ENCODE measurements at places on chromosomes 6 and 20. TPM values are rescaled to one million over a fixed set of nuclear protein-coding genes. Genes with fewer than 3 reads are reported as not detected.
A peak's percentile ranks its signal among the peaks of the same experiment; 100 is the strongest.

DNA sequence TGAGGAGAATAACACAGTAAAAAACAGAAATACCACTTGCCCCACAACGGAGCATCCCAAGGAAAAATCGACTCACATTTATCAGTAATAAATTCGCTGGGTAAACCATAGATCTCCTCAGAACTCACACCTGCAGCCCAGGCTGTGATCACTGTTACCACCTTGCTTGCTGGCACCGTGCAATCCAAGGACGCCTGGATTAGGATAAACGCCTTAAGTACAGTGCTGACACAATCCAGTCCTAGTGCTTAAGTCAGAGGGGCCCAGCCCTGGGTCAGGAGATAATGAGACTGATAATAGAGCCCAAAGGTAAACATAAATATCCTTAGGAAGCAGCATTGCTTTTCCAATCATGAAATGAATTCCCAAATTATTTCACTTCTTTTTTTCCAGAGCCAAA is 62.5 kb downstream of the EPB41L2 start:
- DNase-seq: no peak

DNA sequence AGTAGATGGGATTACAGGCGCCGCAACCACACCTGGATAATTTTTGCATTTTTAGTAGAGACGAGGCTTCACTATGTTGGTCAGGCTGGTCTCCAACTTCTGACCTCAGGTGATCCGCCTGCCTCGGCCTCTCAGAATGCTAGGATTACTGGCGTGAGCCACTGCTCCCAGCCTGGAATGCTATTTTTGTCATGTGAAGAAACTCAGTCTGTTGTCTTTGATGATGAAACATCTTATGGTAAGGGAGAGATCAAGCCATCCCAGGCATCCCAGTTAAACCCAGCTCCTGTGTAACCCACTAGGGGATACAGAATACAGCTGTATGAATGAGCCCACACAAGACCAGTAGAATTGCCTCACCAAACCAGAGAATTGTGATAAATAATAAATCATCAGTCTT is 83.6 kb upstream of the RBM24 start:
- DNase-seq: no peak

DNA sequence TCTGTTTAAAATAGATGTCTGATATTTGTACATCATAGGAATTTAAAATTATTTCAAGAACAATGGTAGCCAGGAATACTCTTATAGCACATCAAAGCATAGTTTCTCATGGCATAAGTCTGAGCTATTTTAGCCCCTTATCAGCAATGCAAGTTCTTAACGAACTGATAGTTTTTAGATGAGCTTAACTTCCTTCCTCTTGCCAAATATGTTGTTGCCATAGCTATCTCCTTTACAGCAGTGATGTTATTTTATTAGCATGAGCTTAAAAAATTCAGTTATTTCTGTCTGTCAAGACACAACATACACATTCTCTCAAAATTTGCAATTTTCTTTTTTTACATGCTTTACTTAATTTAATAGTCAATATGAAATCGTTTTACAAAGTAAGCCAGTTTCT is 867.2 kb downstream of the PHF3 start:
- no peak for DNase-seq

DNA sequence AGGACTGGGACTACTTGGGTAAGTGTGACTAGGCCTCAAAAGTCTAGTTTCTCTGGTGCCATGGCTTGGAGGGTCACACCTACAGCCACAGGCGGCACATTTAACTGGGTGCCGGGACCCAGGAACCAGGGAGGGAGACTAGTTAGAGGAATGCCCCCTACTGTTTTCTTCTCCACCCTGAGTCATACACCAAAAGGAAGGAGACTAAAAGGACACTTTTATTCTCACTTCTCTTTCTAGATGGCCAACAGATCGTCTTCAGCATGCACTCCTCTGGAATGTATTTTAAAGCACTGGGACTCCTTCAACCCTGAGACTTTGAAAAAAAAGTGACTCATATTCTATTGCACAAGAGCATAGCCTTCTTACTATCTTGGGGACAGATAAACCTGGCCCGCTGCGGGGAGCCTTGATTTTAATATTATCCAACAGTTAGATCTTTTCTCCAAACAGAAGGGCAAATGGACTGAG is 33.4 kb downstream of the PLN start:
- DNase-seq: no peak

- DNase-seq: no peak
Observed at GRCh38 chr6:29502181-29502580, 14.4 kb upstream of the MAS1L start.

- no peak for DNase-seq
Observed at GRCh38 chr6:131924881-131925474, 26.2 kb downstream of the CCN2 start.

GRCh38 chr6:164108869-164109769 is 694.6 kb downstream of the QKI start:
- no peak for DNase-seq

DNA sequence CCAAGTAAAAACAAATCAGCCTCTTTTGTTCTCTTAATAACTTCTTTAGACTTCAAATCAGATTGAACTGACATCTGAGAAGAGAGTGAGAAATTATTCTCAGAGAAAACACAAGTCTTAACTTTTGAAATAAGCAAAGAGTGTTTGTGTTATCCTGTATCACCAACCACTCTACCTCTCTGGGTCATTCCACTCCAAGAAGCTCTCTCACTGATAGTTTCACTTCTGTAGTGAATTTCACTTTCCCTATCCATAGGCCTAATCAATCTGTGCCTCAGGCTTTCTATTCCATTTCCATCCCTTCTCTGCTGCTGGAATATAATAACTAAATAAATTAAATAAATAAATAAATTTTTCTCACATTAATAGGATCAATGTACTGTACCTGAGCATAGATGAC is 235.0 kb downstream of the HTR1B start:
- DNase-seq: no peak

GRCh38 chr20:52747845-52748284 is 224.3 kb upstream of the TSHZ2 start:
- no peak for DNase-seq

GRCh38 chr6:107493158-107494057 is 3.5 kb downstream of the SOBP start:
- peak; percentile 37 for DNase-seq

GRCh38 chr20:14232650-14233049 is 104.8 kb downstream of the FLRT3 start:
- no peak for DNase-seq

GRCh38 chr20:21053002-21053762 is 53.0 kb downstream of the LINC00237 start:
- DNase-seq: no peak

GRCh38 chr6:105726902-105727655 is 324.2 kb upstream of the PREP start:
- no peak for DNase-seq

DNA sequence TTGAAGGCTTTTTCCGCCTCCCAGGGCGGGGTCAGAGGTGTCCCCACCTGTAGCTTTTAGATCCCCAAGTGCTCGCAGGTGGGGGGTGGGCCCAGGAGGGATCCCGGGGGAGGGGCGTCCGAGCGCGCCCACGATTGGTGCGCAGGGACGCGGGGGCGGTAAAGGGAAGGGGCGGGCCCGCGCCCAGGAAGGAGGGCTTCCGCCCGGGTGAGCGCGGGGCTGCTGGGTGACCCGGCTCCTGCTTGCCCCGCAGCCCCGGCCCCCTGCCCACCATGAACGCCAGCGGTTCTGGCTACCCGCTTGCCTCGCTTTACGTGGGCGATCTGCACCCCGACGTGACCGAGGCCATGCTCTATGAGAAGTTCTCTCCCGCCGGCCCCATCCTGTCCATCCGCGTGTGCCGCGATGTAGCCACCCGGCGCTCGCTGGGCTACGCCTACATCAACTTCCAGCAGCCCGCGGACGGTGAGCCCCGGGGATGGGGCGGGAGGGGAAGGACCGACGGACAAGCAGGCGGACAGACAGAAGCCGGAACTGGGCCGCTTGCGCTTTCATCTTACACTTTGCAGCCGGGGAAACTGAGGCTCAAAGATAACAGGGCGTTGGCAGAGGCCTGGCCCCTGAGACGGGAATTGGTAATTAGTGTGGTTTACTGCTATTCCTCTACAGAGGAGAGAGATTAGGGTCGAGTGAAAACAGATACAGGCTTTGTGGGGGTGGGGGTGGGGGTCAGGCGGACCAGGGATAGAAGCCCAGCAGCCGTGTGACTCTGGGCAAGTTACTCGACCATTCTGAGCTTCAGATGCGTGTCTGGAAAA is at the start of gene PABPC1L:
Gene PABPC1L, plus strand, starts transcription at position 189 of the 818 bp plus-strand sequence. Its CDS starts 84 bp downstream, at position 273.
- no peak for DNase-seq

DNA sequence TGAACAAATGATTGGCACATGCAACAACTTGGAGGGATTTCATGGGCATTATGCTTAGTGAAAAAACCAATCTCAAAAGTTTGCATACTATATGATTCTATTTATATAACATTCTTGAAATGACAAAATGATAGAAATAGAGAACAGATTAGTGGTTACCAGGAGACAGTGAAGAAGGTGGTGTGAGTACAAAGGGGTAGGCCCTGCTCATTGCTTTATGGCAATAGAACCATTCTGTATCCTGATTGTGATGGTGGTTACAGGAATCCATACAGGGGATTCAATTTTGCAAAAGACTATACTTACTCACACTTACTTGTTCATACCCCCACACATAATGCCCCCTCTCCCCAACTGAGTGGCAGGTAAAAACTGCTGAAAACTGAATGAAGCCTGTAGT is 30.2 kb upstream of the LAMA4 start:
- no peak for DNase-seq

DNA sequence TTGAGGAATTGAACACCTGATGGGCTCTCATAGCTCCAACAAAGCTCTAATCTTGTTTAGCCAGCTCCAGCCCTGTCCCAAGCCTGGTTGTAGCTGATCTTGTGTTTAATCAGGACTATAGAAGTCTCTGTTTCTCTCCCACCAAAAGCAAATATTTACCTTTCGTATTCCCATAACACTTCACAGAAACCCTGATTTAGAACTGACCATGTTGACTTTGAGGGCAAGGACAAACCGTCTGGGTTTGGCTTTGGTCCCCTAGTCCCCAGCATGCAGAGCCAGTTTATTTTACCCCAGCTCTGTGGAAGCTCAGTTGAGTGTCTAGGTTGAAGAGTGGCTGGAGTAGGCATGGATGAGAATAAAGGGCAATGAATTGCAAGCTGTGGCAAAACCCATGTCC is 18.0 kb upstream of the SIM1 start:
- DNase-seq: no peak

DNA sequence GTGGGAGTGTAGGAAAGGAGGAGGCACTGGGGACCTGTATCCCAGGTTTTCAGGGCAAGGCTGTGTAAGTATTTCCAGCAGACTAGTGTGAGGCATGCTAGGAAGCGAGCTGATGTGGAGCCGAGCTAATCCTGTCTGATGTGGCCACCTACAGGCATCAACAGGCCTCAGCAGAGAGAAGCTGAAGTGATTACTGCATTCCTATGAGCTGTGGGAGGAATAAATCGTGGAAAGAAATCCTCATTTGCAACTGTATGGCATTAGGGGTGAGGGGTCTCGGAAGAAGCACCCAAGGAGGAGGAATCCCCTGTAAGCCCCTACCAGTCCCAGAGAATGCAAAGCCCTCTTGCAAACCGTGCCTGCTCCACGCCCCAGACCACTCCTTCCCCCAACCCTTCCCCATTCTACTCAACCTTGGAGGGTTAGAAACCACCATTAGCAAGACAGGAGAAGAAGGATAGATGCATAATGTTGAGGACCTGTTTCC is 41.6 kb downstream of the C6orf15 start:
- no peak for DNase-seq

GRCh38 chr6:22590423-22590822 is 21.1 kb downstream of the HDGFL1 start:
- no peak for DNase-seq

DNA sequence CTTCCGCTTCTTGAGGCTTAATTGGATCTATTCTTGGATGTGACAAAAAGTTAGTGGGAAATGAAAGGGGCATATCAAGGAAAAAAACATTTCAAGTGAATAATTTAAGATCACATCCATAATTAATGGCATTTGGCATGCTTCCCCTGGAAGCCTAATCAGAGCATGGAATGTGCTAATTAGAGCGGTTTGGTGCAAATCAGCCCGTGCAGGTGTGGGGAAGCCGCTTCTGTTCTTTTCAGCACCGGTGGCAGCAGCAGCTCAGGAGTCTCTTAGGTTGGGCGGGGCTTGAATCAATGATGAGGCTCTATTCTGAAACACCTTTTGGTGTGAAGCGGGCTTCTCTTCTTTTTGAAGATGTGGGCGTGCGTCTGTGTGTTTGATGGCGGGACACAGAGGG is 301.2 kb downstream of the LRFN2 start:
- no peak for DNase-seq

DNA sequence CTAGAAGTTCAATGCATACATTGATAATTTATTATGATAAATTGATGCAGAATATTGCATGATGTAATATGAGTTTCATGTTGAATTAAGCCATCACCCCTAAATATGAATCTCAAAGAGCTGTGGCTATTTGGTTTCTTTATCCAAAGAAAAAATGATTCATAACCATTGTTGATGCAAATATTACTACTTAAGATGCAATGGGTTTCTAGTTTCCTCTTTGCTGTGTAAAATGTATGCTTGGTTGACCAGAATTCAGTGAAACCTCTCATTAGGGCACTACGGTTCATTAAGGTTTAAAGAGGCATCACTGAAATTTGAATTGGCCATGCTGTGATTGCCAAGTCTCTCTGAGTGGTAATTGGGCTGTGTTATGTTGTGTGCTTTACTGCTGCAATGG is 492.5 kb upstream of the FLRT3 start:
- DNase-seq: no peak

DNA sequence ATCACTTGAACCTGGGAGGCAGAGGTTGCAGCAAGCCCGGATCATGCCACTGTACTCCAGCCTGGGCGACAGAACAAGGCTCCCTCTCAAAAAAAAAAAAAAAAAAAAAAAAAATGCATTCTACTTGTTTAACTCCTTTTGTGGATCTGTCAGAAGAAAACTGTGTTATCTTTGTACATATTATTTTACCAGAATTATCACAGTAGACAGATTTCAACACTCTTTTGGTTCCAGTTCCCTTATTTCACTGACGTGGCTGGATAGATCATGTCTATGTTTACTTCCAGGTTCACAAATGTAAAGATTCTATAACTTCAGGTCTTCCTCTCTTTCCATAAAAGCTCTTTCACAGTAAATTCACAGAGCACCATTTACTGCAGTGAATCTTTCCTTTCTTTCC is 18.4 kb downstream of the NUDT3 start:
- no peak for DNase-seq

Gene ETV7
- 0.10 TPM for polyA plus RNA-seq

Gene CFAP61
- polyA plus RNA-seq: 3.5 TPM

Gene ADGB
- 0.46 TPM for polyA plus RNA-seq

Gene TSHZ2
- polyA plus RNA-seq: 14.2 TPM

Gene C6orf58
- polyA plus RNA-seq: 1.2 TPM

Gene SLC22A1
- polyA plus RNA-seq: 0.96 TPM

Gene SNAP25
- polyA plus RNA-seq: 6.8 TPM

Gene ASIP
- 0.74 TPM for polyA plus RNA-seq

Gene AIF1
- 73.2 TPM for polyA plus RNA-seq

Gene HCK
- 2.5 TPM for polyA plus RNA-seq

Gene C6orf163
- 3.2 TPM for polyA plus RNA-seq

Gene WFDC12
- not detected for polyA plus RNA-seq

Gene LKAAEAR1
- not detected for polyA plus RNA-seq

Gene ZNF337
- polyA plus RNA-seq: 23.0 TPM

Gene CALHM5
- polyA plus RNA-seq: 3.1 TPM

Gene BTNL2
- polyA plus RNA-seq: 1.3 TPM

Gene PRL
- not detected for polyA plus RNA-seq

Gene FILIP1
- 2.4 TPM for polyA plus RNA-seq

Gene MAS1
- polyA plus RNA-seq: 0.03 TPM

Gene RNF39
- polyA plus RNA-seq: 1.5 TPM

Gene CASS4
- 2.8 TPM for polyA plus RNA-seq
